ENCODE measurements at places on chromosomes 2 and 18.

- DNase-seq, result no peak
These were observed 39.4 kb upstream of the GALR1 start for GRCh38 chr18:77210249-77210648.

DNA sequence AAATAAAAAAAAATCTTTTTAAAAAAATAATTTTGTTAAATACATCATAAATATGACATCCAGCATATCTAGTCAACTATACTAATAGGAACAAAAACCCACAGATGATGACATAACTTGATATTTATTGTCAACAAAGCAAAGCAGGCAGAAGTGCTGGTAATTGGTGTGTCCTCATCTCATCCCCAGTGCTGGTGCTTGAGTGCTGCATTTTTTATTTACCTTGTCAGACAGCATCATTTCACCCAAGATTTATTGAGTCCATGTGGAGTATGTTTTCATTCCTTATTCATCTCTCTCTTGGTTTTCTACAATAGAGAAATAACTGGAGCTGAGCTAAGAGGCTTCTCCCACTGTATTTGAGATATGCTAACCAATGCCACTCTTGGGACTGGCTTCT, 191.6 kb upstream of the SLC14A2 start:
- DNase-seq, result no peak

DNA sequence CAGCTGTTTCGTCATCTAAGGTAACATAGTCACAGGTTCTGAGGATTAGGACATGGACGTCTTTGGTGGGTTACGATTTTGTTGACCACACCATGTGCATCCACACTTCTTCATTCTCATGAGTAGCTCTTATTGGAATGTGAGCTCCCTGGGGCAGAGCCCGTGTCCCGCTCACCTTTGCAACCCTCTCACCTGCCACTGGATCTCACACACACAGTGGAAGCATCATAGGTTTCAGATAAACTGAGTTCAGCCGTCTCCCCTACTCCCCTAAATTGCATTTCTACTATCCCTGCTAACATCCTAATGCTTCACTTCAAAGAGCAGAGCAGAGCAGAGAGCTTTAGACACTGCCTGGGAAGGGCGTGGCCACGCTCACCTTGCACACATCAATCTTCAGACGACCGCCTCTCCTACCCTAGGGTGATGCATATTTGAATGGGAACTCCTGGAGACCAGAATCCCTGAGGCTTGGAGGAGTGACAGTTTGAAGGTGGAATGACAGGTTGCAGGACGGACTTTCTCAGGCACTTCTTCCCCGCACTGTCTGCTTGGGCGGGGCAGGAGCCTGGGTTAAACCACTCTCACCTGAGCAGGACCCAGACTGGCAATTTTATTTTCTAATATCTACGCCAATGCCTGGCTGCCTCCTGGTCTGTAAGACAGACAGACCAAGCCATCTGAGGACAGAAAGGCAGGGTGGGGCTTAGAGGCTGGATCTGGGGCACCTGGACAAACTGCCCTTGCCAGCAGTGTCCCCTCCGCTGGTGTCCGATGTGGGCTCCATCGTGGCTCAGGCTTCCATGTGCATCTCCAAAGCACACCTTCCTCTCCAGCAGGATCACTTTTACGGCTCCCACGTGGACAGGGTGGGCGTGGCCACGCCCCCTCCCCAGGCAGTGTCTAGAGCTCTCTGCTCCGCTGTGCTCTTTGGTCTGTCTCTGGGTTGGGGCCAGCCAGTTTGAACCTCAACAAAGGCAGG, 229.5 kb upstream of the COPS8 start:
- DNase-seq, result no peak

GRCh38 chr2:216520112-216520511, 21.5 kb downstream of the RPL37A start:
- no peak for DNase-seq

DNA sequence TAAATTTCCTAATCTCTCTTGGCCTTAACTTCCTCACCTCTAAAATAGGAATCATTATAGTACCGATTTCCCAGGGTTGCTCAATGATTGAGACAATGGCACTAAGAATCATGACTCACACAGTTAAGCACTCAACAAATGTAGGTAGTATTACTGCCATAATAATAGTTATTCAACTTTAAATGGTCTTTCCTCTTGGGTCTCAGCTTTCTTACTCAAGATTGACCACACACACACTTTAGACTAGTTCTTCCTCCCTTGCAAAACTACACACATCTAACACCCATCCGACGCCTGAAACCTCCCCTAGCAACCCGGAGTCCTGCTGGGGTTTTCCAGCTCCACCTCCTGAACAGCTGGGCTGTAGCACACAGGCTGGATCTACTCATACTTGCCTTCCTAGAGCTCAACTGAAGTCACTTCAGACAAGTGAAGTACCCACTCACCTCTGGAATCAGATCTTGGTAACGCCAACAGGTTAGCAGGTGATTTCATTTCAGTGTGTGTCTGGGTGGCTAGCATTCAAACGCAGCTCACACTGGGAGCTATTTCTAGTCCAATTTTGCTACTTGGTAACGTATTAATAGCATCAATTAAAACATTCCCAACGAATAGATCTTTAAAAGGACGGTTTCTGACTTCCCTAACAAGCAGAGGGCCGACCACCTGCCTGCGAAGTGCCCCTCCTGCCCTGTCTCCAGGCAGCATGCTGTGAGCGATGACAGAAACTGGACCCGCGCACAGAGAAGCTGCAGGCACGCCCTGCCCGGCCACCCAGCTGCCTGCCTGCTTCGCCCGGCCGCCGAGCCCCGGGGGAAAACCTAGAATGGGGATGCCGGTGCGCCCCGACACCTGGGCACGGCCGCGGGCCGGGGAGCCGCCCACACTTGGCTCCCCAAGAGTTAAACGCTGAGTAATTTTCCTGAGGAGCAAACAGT, 1.1 kb downstream of the UXS1 start:
- DNase-seq, result peak; percentile 57

DNA sequence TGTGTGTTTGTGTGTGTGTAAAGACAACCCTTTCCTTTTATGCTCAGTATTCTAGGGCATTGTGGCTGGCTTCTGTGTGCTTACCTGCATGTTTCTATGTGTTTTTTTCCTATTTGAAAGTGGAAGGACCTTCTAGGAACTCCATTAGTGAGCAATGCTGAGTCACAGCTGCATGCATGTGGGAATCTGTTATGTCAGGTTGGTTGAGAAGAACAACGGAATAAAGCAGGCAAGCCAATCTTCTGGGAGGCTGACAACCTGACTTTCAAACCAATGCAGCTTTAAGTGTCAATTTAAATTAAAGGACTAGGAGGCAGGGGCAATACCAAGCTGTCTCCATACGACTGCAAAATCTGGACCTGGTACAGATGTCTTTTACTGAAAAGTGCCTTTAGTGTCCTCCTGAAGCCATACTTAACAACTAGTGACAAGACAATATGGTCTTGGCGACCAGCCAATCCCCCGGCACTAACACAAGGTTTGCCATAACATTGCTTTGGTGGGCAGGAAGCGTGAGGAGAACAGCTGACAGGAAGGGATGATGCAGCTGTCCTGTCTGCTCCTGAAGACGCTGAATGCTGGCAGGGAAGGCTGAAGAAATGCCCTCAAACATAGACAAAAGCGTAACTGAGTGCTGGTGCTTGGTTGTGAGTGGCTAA, 514.7 kb upstream of the CDH7 start:
- no peak for DNase-seq

GRCh38 chr2:162403884-162404283, 60.0 kb downstream of the GCA start:
- DNase-seq, result no peak

- peak; percentile 45 for DNase-seq
These were observed 19.4 kb downstream of the KLHL29 start for GRCh38 chr2:23404426-23404825.

GRCh38 chr2:236180831-236181453, 12.8 kb upstream of the GBX2 start:
- DNase-seq, result peak; percentile 52

DNA sequence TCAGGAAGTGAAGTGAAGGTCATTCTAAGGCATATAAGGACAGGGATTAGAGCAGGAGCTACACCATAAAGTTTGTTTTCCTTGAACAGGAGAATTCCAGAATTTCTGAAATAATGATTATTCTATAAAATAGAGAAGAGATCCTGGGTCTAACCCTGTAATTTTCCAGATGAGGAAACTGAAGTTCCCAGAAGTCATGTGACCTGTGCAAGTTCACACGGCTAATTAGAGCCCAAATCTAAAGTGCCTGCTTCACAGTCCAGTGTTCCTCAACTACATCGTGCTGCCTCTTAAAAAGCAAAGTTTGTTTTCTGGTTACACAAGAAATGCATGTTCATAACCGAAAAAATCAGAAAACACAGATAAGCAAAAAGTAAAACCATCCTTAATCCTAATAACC, 34.9 kb downstream of the PLB1 start:
- no peak for DNase-seq

DNA sequence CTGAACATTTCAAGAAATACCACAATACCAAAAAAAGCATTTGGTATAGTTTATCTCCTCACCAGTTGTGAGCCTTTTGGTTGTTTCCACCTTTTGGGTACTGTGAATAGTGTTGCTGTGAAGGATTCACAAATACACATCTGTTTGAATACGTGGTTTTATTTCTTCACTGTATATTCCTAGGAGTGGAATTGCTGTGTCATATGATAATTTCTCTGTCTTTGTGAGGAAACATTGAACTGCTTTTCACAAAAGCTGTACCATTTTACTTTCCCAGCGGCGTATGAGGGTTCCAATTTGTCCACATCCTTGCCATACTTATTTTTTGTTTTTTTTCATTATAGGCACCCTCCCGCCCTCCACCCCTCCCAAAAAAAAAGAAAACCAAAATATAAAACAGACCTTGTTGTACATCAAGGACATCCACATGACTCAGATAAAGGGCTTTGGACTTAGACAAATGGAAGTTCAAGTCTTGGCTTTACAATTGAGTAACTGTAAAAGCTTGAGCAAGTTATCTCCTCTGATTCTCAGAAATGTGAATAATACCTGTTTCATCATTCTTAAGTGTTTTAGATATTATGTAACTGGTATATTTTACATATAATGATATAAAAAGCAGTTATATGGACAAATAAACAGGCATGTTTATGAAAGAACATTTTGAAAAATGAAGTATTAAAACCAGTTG, 19.0 kb downstream of the UBE2E3 start:
- no peak for DNase-seq

DNA sequence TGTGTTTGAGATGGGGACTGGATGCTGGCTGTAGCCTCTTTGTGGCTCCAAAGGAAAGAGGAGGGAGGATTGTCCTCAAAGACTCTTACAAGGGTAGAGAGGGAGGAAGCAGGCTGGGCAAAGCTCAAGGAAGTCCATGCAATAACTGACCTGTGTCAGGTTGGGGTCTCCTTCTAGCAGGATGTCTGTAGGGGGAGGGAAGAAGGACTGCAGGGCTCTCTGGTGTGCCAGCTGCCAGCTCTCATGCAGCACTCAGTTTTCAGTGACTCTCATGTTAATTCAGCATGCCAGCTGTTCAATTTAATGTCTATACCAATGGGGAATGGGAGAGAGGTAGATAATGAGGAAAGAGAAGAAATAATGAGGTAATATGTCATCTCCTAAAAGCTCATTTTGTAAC, 85.3 kb upstream of the RANBP2 start:
- no peak for DNase-seq

GRCh38 chr2:173290518-173290917, 64.2 kb upstream of the CDCA7 start:
- DNase-seq, result no peak

- no peak for DNase-seq
These were observed 36.4 kb downstream of the RAMP1 start for GRCh38 chr2:237895544-237896506.

- no peak for DNase-seq
These were observed 245.1 kb downstream of the NEDD4L start for GRCh38 chr18:58288921-58289797.

DNA sequence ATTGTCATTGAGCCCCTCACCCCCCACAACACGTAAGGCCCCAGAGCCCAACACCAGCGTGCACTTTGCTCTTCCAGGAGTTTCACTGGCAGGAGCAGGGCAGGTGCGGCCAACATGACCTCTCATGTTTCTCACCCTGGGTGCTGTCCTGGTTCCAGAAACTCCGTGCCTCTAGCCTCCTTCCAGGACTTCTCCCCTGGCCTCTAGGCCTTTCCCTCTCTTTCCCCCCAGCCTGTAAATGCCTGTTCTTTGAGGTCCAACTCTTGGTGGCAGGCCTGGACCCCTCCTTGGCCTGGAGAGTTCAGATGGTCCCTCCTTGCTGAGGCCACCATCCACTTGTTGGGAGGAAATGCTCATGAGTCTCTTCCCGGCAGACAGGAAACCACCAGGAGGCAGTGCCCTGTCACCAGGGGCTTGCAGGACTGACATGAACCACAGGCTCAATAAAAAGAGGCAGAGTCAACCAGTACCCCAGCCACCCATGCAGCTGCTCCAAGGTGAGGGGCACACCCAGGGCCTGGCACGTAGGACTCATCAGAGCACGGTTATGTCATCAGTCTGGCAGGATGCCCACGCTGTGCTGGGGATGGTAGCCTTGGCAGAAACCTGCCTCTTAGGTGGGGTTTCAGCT, 1.5 kb downstream of the MALL start:
- no peak for DNase-seq

GRCh38 chr2:43402452-43402937, 176.1 kb upstream of the ZFP36L2 start:
- DNase-seq, result no peak

DNA sequence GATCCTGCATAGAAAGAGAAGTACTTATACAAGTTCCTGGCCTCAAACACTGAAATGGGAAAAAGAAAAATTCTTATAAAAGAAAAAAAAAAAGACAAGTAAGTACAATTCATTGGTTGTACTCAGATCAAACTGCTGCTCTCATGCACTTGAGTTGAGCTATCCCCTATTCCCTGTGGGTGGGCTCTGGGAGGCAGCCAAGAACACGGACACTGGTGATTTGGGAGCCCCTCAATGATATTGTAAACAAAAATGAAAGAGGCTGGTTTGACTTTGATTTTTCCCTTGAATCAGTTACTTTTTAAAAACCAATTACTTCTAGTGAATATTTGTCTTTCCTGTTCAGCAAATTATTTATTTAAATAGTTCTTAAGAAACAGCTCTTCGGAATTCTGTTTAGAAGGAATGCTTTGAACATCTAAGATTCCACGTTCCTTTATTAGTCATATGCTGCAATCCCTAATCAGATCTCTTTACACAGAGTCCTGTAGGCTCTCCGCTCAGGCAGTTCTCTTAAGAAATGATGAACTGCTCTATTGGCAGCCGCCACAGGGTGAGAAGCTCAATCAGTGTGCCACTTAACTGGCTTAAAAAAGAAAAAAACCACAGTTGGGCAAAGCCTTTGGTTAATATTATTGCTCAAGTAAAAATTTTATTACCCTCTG, 225.1 kb downstream of the TMEM182 start:
- DNase-seq, result no peak

DNA sequence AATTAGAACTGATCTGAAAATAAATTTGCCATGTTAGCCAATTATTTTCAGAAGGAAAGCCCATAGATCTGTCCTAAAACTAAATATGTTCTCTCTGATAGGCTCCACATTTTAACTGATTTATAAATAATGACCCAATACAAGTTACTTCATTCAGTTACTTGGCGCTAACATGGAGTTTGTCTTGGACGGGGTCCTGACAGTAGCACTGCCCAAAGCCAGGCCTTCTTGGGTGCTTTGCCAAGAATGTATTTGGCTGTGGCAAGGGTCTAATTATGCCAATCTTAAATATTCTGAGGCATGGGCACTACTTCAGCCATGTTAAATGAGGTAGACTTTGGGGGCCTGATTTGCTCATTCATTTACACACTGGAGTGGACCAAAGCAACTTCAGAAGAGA, 135.0 kb upstream of the PKDCC start:
- no peak for DNase-seq

- DNase-seq, result no peak
These were observed 184.5 kb downstream of the INO80D start for GRCh38 chr2:205901491-205901890.

All from activated CD8-positive, alpha-beta T cell treated with anti-CD3 and anti-CD28 coated beads, Interleukin-2, amount 10 ng/mL, durations not matched to agents 7 days and 5 days (primary cell).